Cardiac septum (tissue), 1 donor: ENCODE measurements at places on chromosomes 5 and 9. TPM values are rescaled to one million over a fixed set of nuclear protein-coding genes. Genes with fewer than 3 reads are reported as not detected.

GRCh38 chr5:176787676-176788075, 22.7 kb upstream of the UNC5A start:
- DNase-seq: no peak

The CCL27 gene
- not detected for total RNA-seq

DNA sequence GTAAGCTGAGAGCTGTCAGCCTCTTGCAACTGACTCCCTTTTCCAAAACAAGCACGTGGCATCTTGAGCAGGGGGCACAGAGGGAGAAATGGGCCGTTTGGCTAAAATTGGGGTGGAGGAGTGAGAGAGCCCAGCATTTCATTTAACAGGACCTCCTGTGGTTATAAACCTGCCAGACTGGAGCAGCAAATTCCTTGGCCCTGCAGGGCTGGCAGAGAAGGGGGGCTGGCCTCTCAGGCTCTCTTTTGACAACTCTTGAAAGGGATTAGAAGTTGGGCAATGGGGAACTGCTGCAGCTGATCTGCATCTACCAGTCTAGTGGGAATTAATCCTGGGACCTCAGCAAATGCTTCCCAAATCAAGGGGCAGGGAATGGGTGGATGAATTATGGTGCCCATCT, 7.2 kb upstream of the POU4F3 start:
- no peak for DNase-seq

GRCh38 chr9:118463419-118463818, 759.2 kb downstream of the TLR4 start:
- no peak for DNase-seq

The FAM221B gene
- total RNA-seq: not detected

The CCDC183 gene
- total RNA-seq: 1.6 TPM

DNA sequence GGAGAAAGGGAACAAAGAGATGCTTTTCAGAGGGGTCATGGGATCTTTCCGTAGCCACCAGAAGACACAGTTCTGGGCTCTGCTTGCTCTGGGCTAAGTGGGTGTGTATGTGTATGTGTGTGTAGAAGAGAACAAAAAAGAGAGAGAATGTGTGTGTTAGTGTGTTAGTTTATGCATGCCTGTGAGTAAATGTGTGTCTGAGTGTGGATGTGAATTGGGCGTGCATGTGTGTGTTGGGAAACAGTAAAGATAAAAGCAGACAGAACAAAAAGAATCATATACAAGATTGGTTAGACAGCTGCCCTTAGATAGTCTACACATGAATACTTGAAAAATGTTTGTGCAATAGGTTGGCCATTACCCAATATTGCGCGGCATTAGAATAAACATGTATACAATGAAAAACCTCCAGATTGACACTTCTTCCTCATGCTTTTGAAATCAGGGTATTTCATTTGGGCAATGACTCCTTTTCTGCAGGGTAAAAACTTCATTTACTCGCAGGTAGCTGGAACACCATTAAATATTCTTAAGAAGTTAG, 36.5 kb upstream of the HSPA9 start:
- no peak for DNase-seq
